ENCODE measurements at places on chromosomes 3 and 15.

GRCh38 chr3:124258057-124258500, 266.2 kb upstream of the ROPN1 start:
- no peak for DNase-seq

DNA sequence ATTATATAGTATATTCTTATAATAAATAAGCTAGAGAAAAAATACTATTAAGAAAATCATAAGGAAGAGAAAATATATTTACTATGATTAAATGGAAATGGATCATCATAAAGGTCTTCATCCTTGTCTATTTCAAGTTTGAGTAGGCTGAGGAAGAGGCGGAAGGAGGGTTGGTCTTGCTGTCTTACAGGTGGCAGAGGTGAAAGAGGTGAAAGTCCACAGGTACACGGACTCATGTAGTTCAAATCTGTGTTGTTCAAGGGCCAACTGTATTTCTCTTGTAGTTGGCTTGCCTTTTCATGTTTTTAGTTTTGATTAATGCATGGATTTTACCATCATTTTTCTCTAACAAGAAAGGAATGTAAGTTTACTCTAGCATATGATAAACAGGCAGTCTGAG, 41.7 kb downstream of the PDCD6IP start:
- DNase-seq = no peak

- DNase-seq = no peak
Observed at GRCh38 chr15:48798319-48798718, 12.6 kb downstream of the CEP152 start.

DNA sequence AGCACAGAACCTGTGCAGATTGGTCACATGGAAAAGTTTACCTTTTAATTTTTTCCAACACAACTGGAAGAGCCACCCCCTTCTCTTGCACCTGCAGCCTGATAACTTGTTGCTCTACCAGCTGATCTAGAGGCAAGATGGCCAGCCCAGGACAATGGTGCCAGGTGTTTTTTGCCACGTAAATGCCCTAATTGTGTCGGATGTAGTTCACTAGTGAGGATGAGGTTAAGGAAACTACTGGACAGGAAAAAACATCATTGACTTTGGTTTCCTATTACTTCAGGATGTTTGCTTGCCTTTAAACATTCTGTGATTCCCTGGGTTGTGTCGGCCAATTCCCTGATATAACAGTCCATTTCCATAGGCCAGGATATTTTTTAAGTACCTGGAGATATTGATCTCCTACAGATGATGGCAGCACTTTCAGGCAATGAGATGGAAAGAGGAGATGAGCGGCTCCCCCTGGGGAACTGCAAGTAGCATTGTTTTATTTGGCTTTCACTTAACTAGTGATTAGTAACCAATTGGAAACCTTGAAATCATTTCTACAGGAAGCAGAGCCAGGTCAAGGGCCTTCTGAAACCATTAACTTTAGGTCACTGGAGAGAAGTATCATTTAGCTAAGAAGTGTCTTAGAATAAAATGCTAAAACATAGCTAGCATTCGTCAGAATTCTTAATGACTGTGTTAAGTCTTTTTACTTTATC, 72.5 kb downstream of the OSBPL10 start:
- DNase-seq = no peak

DNA sequence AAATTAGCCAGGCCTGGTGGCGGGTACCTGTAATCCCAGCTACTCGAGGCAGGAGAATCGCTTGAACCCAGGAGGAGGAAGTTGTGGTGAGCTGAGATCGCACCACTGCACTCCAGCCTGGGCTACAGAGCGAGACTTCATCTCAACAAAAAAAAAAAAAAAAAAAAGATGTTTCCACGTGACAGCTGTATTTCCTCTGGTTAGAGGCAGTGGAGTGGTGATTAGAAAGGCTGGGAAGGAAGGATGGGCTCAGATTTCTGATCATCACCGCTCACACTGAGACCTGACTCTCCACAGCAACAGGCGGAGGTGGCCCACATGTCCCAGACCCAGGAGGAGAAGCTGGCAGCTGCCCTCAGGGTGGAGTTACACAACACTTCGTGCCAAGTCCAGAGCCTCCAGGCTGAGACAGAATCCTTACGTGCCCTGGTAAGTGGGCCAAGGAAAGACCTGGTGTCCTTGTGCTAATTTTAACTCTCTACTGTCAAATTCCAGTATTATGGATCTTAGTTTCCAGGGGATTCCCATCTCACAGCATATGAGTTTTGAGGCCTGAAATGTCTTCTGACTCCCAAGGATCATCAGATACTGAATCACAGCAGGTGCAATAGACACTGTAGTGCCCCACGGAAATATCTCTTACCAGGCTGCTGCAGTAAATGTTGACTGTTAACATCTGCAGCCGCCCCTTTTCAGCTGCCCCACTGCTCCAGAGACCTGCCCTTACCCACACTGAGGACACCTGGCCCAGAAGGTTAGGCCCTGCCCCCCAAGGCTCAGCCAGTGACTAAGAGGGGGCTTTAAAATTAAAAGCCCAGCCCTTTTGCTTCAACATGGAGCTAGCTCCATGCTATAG, 66.9 kb downstream of the BFSP2 start:
- no peak for DNase-seq

- no peak for DNase-seq
Observed at GRCh38 chr3:27486336-27486735, 2.2 kb upstream of the SLC4A7 start.

DNA sequence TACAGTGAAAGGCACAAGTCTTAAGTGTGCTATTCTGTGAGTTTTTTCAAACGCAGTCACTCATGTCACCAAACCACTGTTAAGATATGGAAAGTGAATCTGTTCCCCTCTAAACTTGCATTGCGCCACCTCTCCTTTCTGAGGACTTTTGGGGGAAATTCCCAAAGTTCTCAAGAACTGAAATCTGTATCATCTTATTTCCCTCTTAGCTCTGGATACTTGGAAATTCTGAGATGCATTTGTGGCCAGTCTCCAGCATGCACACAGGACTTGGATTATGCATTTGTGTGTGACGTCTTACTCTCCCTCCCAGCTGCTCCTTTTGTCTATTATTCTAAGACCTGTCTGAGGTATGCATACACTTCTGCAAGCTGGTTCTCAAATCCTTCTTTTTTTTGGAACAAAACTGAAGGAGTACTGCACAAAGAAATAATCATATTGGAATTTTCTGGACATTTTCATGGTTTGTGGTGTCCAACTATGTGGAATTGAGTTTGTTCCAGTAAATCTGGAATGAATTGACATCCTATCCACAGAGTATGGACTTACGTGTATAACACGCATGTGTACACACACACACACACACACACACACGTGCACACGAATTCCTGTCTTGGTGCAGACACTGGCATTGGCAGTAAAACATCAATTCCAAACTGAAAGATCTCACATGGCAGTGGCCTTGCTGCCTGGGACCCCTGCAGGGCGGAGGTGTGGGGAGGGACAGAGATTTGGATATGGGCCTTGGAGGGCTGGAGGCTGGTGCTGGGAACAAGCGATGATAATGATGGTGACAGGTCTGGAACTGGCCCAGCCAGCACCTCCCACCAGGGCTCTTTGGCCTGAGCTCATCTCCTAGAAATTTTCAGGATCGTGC, 8.2 kb upstream of the LCTL start:
- no peak for DNase-seq

DNA sequence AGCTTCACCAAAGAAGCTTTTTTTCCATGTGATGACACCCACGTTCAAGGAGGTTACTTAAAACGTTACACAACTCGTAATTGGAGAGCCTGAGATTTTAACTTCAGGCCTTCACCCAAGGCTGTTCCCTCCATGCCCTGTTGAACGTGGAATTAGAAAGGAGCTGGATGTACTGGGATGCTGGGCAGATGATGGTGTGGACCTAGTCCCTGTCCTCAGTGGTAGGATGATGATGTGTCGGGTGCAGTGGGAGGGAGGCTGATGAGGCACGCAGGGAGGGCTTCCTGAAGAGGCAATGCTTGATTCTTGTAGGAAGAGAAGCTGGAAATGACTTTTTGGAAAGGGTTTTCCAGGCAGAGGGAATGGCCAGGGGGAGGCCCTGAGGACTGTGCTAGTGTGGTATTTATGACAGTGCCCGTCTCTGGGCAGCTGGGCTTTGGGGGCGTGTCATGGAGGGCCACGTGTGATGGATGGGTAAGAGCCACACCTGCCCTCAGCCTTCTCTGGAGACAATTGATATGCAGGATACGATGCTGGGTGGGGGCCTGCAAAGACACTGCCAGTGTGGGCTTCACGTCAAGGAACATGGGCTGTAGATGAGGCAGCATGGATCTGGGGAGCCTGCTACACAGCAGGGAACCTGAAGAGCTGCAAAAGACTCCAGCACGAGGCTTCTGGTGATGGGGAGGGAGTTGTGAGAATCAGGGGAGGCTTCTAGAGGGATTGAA, 15.3 kb downstream of the SYNM start:
- no peak for DNase-seq

DNA sequence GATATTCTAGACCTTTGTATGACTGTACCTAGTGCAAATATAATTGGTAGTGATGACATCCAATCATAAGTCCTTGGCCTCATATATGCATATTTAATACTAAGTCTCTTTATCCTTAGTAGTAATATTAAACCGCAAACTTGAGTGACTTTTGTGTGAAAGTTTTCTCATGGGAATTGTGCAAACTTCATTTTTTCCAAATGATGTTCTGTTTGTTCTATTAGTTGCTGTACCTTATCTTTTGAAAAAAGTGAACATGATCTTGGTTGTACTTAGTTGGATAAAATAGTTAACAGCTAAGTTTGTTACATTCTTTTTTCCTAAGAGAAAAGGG, 43.2 kb downstream of the TMEM45A start:
- DNase-seq = no peak

GRCh38 chr15:47398132-47398531, 319.2 kb upstream of the SEMA6D start:
- no peak for DNase-seq

DNA sequence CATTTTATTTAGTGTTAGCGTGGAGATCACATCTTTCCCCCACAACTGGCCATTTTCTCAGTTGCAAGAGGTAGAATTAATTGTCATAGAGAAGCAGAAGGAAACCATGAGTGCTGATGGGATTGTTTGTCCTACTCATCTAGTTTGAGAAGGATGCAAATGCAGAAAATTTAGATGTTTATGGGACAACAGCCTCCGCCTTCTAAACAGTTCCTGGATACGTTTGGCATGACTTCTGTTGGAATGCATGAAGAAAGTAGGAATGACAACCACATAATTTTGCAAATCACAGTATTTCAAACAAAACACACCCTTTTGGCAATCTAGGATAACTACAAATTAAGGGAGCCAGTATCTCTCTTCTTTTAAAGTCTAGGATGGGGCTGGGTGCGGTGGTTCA, 240.1 kb upstream of the SUCLG2 start:
- DNase-seq = no peak

DNA sequence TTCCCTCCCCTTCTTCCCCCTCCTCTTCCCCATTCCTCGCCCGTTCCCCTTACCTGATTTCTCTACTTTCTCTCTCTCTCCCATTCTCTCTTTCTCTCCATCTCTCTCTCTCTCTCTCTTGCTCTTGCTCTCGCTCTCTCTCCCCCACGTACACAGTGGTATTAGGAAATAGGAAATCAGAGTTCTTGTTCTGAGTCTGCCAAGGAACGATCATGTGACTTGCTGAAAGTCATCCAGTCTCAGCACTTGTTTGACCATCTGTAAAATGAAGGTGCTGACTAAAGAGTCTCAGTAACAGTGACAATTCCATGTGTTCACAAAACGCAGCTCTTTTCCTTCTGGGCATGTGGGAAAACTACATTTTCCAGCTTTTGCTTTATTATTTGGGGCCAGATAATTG, 445.0 kb upstream of the TGFBR2 start:
- no peak for DNase-seq

DNA sequence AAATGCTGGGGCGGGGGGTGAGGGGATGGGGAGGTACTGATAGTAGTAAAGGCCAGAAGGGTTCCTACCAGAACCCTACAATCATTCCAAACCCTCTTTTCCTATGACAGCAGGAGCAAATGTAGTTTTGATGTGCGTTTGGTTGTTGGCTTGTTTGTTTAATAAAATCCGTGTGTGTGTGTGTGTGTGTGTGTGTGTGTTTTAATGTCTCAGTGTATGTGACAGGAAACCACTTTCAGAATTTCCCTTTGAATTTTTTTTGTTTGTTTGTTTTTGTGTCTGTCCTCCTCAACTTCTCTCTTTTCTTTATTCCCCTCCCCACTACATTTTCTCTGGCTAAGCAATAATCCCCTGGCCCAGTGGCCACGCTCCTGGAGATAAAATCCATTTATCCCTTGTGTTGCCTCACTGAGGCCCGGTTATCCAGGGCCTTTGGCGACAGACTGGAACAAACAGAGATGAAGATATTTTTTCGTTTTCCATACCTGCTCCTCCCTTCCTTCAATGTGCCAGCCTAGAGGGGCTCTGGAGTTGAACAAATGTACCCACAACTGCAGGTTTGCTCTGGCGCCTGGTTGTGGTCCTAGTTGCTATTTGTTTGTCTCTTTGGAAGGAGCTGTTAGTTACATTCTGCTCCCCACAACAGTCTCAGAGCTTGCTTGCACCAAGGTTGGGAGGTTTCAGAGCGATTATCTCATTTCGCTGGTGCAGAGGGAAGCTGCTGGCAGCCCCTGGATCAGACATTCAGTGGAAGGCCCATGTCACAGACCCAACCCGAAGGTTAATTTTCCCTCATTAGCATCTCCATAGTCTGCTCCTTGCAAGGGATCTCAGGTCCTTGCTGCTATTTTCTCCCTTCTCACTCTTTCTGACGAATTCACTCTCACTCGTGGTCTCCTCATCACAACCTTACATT, 17.9 kb downstream of the NR2F2 start:
- DNase-seq = no peak

DNA sequence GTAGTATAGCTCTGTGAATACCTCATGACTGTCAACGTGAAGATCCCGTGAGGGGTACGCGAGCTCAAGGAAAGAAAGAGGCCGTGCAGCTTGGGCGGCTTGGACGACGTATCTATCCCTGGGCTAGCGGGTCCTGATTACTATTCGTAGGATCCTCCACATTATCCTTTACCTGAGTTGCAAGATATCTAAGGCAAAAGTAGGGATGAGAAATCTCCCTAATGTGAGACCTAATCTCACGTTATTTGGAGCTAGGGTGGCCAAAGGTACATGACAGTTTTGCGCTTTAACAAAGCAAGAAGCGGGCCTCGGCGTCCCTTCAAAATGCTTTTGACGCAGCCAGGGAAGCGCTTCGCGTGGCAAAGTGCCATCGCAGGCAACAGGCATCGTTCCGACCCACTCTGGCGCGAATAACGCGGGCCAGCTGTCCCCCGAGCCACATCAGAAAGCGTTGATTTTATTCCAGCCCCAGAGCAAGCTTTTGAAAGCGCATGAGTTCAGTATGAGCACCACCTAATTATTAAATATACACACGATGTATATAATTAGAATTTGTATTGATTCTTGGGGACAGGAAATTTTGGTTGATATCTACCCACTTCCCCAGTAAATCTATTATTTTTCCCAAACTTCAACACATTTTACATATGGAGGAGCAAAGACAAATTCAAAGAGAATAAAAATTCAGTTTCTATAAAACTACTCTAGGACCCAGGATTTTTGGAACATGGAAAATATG, 2.5 kb upstream of the EOMES start:
- DNase-seq = no peak
